ENCODE measurements at places on chromosomes 7 and 10. TPM values are rescaled to one million over a fixed set of nuclear protein-coding genes. Genes with fewer than 3 reads are reported as not detected.

DNA sequence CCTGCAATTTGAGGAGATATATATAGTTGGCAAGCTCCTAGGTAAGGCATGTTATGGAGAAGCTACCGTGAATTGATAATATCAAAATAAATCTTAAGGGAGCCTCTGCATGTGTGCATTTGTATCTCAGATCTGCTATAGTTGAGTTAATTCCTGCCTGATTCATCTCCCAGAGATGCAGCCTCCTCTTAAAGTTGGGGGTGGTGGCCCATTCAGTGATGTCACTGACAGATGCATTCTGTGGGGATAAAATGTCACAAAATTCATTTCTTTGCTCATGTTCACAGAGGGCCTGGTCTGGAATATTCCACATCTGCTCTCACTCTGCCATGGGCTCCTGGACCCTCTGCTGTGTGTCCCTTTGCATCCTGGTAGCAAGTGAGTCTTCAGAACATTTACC is 185.8 kb upstream of the PRSS1 start:
- DNase-seq: no peak

DNA sequence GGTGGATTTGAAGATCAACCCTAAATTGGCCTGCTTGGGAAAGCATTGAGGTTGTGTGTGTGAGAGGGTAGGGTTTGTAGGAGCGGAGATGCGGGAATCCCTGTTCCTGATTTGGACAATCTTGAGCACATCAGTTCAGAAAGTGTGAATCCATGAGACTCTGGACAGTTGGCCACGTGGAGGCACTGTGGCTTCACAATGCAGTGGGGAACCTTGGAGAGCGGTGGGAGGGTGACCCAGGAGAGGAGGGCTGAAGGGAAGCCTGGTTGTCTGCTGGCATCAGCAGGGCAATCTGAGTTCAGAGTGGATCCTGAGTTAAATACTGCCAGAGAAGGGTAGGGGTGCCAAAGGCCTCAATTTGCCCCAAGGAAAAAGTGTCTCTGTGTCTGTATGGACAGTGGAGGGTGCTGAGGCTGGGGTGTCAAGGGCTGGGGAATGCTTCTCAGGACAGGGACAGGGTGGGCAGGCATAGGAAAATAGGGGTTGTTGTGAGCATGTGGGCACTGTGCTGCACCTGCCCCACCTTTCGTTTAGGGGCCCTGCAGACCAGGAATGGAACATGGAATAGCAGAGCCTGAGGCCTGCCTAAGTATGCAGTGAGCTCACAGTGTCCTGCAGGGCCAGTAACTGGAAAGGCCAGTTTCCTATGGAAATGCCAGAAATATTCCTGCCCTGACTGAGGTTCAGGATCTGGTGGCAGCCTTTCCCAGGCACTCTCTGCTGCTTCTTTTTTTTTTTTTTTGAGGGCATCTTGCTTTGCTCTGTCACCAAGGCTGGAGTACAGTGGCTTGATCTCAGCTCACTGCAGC is 162.9 kb upstream of the PRSS58 start:
- no peak for DNase-seq

DNA sequence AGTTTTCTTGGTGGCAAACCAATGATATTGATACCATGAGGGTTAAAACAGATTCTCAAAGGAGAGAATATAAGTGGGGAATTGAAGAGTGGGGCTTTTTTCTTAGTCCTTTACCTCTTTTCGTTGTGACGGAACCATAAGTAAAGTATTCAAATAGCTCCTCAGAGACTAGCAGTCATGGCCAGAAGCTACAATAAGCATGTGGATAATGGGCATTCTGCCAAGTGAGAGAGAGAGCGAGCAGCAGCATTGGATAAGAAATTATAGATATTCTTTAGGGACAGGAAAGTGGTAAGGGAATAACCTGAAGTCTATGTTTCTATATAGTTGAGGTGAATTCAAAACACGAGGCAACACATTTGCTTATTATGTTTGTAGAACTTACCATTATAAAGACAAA is 235.1 kb downstream of the SEMA3E start:
- no peak for DNase-seq

DNA sequence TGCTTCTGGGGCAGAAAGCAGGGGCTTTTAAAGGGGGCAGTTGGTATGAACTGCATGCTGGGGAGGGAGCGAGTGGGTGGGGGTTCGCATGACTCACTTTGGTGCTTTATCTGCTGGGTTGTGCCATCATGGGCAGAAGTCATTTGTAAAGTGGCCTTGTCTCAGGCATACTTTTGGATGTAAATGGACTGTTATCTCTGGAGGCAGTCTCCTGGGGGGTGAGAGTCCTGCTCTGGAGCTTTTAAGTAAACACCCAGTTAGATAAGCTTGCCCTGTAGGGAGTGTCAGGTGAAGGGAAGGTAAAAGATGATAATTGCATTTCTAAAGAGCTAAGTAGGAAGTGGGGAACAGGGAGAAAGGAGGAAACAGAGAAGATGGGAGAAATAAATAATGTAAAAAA is 1.6 kb upstream of the GSTO1 start:
- no peak for DNase-seq

DNA sequence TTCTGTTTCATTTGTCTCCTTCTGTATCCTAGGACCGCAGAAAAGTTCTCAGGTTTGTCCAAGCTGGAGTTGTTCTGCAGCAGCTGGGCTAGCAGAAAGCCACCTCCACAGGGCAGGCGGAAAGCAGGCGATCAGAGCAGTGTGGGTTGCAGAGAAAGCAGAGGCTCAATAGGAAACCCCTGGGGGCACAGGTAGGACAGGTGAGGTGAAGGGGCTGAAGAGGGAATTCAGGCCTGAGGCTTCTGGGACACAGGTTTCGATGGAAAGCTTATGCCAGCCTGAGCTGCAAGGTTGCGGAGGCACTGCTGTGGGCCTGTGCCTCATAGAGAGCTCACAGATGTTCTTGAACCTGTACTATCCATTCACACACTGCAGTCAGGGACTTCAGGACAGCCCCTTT is 194.9 kb upstream of the TPK1 start:
- DNase-seq: no peak

GRCh38 chr10:47408606-47409005 is 24.5 kb upstream of the ZNF488 start:
- no peak for DNase-seq

DNA sequence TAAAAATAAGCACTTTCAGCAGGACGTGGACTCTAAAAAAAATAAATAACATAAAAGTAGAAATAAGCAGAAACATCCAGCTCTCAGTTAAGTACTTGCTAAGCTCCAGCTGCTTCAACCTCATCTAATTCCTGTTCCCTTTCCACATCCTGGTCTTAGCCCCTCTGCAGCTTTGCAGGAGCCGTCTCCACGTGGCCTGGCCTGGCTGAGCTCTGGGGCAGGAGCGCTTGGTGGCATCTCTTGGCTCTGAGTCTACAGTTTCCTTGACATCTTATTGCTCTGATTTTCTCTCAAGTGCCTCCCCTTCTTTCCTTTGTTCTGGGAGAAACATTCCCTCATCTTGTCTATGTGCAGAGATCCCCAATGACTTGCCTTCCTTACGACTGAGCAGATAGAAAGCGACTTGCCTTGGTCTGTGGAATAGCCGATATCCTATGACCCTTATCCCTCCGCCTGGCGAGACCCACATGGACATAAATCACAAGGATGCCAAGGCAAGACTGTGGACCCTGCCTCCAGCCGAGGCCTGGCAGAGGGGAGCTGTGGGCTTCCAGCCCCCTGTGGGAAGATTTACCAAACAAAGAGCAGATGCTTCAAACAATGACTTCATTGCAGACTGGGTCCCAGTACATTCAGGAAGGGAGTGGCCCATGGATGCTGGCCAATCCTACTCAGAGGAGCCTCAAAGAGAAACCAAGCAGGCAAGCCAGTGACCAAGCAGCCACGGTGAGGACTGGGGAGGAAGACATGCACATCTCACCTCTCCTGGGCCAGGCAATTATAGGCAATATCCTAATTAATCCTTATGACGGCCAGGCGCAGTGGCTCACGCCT is 61.9 kb downstream of the SPOCK2 start:
- no peak for DNase-seq

GRCh38 chr10:93255546-93255945 is 181.9 kb downstream of the CYP26A1 start:
- no peak for DNase-seq

- DNase-seq: no peak
Observed at GRCh38 chr7:10718768-10719167, 254.9 kb upstream of the PHF14 start.

GRCh38 chr10:127740596-127740995 is 3.6 kb downstream of the FOXI2 start:
- no peak for DNase-seq

- no peak for DNase-seq
Observed at GRCh38 chr7:64870656-64871055, 32.4 kb upstream of the ZNF273 start.

GRCh38 chr10:31751738-31752080 is 176.9 kb downstream of the ARHGAP12 start:
- no peak for DNase-seq

- DNase-seq: no peak
Observed at GRCh38 chr10:119602241-119603095, 5.7 kb upstream of the TIAL1 start.

- no peak for DNase-seq
Observed at GRCh38 chr7:48255046-48255445, 83.8 kb downstream of the ABCA13 start.

- DNase-seq: no peak
Observed at GRCh38 chr7:15292138-15292537, 269.7 kb downstream of the AGMO start.

DNA sequence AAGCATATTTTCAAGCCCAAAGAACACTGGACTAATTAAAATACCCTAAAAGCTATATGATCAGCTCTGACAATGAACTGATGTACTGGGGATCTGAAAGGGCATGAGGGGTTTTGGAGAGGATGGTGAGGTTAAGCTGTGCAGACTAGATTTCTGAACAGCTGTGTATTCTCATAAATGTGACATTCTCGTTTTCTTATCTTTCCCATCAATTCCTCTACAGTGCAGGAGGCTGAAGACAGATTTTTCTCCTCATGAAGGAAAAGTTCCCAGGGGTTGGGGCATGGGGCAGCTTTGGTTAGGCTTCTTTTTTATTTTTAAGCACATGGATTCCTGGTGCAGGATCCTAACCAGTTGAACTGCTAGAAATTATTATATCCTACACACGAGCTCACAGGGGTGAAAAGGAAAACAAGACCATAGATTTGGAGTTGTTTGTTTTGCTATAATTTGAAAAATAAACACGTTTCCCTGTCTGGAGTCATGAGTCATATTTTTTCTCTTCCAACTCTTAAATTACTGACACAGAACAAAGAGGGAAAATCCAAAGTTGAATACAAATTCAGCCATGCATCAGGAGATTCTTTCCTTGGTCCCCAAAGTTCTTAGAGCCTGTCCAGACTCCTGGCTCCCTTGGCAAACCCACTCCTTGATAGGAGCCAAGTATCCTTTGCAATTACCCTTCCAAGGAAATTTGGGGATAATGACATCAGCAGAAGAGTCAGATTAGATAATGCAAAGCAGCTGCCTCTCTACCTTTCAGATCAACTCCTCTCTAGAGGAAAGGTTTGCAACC is 147.7 kb upstream of the NPVF start:
- no peak for DNase-seq

DNA sequence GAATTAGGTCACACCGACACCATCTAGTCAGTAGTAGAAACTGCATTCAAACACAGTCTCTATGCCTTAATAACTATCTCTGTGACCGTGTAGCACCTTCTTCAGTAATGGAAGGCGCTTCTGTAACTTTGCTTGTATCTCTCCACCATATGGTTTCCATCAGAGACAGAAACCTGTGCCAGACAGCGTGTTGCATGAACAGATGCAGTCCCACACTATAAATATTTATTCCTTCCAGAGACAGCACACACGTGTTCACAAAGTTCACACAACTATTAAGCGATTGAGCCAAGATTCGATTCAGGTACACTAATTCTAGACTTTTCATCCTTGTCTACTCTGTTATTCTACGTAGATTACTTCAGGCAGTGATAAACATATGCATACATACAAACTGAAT is 873.9 kb upstream of the MBL2 start:
- no peak for DNase-seq

- DNase-seq: peak; percentile 87
Observed at GRCh38 chr7:155203882-155204691, 93.6 kb upstream of the INSIG1 start.

DNA sequence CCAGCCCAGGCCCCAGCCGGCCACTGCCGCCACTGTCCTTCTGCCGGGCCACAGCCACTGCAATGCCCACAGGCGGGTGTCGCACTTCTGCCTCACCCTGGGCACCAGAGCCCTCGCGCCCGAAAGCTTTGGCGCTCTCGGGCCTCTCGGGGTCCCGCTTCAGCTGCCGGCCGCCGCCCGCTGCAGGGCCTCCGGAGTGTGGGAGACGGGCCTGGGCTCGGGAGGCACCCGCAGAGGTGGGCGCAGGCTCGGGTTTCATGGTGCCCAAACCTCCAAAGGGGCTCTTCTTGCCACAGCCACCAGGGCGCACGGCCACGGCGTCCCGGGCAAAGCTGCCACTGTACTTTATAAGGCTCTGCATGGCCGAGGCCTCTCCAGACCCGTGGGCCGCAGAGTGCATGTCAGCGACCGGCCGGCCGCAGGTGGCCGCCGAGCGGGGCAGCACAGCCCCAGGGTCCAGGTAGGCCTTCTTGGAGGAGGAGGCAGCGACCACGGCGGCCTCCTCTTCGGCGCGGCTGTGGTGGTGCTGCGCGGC is 35.9 kb downstream of the TNRC18 start:
- no peak for DNase-seq

DNA sequence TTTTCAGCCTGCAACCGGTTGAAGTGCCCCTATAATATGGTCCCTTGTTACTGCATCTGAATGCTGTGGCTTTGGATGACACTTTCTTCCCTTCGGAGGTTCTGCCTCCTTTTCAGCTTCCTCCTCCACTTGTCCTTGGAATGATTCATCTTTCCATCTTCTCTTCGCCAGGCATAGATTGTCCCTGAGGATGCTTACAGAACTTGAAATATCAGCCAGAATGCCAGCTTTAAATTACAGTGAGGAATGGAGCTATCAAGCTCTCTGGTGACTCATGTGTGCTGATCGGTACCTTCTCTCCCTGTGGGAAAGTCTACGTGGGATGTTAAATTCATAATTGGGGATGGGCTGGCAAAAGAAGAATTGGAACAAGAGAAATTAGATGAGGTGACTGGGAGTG is 45.9 kb upstream of the PDK4 start:
- no peak for DNase-seq

- DNase-seq: no peak
Observed at GRCh38 chr10:33382921-33383713, 48.6 kb upstream of the NRP1 start.

Gene CHRM2
- total RNA-seq: not detected

Gene ANXA8L1
- total RNA-seq: not detected

Gene CACUL1
- total RNA-seq: 54.8 TPM

Gene CTAGE15
- total RNA-seq: not detected

Gene SEC31B
- total RNA-seq: 9.8 TPM

Gene CXCL12
- total RNA-seq: 347 TPM

Gene CUL2
- total RNA-seq: 28.2 TPM

Gene SPAM1
- not detected for total RNA-seq

Gene VSTM2A
- total RNA-seq: not detected

Gene CLCN1
- total RNA-seq: 0.22 TPM

Gene MYL10
- not detected for total RNA-seq

Gene OR6B1
- total RNA-seq: not detected

Gene GRM3
- not detected for total RNA-seq

Gene UNC5B
- 5.3 TPM for total RNA-seq

Gene MCM10
- 1.2 TPM for total RNA-seq

Gene MMRN2
- 78.4 TPM for total RNA-seq

Gene GIMAP6
- total RNA-seq: 46.6 TPM

Measured in mesenteric fat pad (tissue), 1 donor.